ENCODE measurements at places on chromosomes 16 and 17. TPM values are rescaled to one million over a fixed set of nuclear protein-coding genes. Genes with fewer than 3 reads are reported as not detected.

Gene CEP295NL
- total RNA-seq = 2.3 TPM

Gene TP53TG3C
- not detected for total RNA-seq

Gene MOSMO
- total RNA-seq = 10.8 TPM

Gene VWA3A
- total RNA-seq = 0.17 TPM

Gene TBL3
- 23.9 TPM for total RNA-seq

Gene NPIPB4
- 18.2 TPM for total RNA-seq

Gene TBC1D3K
- not detected for total RNA-seq

Gene SRR
- 15.0 TPM for total RNA-seq

Gene MEIOC
- not detected for total RNA-seq

Gene RRAD
- 83.7 TPM for total RNA-seq

Gene MVP
- 336 TPM for total RNA-seq

Gene CTRL
- total RNA-seq = 0.26 TPM

Gene IL17C
- not detected for total RNA-seq

Gene CHD9NB
- 3.6 TPM for total RNA-seq

Gene MT1F
- 2.1 TPM for total RNA-seq

Gene CLDN6
- total RNA-seq = not detected

Gene CHD3
- 144 TPM for total RNA-seq

Gene EMP2
- 22.5 TPM for total RNA-seq

Gene CNGB1
- total RNA-seq = not detected

Gene TMEM114
- not detected for total RNA-seq

Gene SECTM1
- 31.1 TPM for total RNA-seq

Gene GCGR
- not detected for total RNA-seq

Gene KDM6B
- total RNA-seq = 9.4 TPM

Gene GRAP
- under 0.01 TPM for total RNA-seq

Gene GINS2
- 0.26 TPM for total RNA-seq

Gene CCL8
- total RNA-seq = 0.26 TPM
